ENCODE measurements at places on chromosomes 4 and X.
A peak's percentile ranks its signal among the peaks of the same experiment; 100 is the strongest.

- H3K27me3 ChIP-seq, result peaks cover 9% of the 10 kb centered on the region
- H3K36me3 ChIP-seq, result no peaks in the 10 kb centered on the region
- H3K4me3 ChIP-seq, result no peak overlapping the region
- no peak overlapping the region for H3K27ac ChIP-seq
- DNase-seq, result no peak
Observed at GRCh38 chr4:26139310-26139924, 181.4 kb upstream of the RBPJ start.

DNA sequence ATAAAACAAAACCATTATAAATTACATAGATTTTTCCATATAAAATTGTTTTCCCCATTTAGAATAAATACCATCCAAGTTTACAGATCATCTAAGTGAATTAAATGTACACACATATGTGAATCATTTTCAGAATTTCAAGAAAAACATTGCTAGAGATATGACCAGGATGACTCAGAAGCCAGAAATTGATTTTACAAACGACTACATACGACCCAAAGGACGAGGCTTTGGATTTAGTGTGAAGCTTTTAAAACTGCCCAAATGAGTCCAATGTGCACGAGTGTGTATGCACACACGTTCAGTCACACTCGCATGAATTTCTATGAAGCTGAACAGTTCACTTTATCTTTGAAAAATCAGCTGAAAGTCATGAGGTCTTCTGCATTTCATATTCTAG is 37.9 kb downstream of the MFAP3L start:
- no peak overlapping the region for H3K27ac ChIP-seq
- H3K36me3 ChIP-seq, result no peaks in the 10 kb centered on the region
- peaks cover 4% of the 10 kb centered on the region for H3K27me3 ChIP-seq
- no peaks in the 10 kb centered on the region for H3K4me1 ChIP-seq

GRCh38 chrX:132592880-132593279 is 104.0 kb upstream of the MBNL3 start:
- no peaks in the 10 kb centered on the region for H3K36me3 ChIP-seq
- H3K27ac ChIP-seq, result no peak overlapping the region
- no peak overlapping the region for H3K4me3 ChIP-seq
- H3K4me1 ChIP-seq, result no peaks in the 10 kb centered on the region

- no peak for DNase-seq
- H3K36me3 ChIP-seq, result no peaks in the 10 kb centered on the region
- H3K4me1 ChIP-seq, result no peaks in the 10 kb centered on the region
Observed at GRCh38 chr4:137300776-137301175, 231.5 kb downstream of the PCDH18 start.

- DNase-seq, result no peak
- peak overlapping the region; percentile 99 for H3K27ac ChIP-seq
- H3K4me3 ChIP-seq, result peak overlapping the region; percentile 23
Observed at GRCh38 chr4:41429280-41429669, 108.7 kb upstream of the LIMCH1 start.

GRCh38 chrX:128287693-128288092 is 235.5 kb upstream of the ACTRT1 start:
- H3K27me3 ChIP-seq, result peaks cover 4% of the 10 kb centered on the region
- H3K4me1 ChIP-seq, result no peaks in the 10 kb centered on the region
- H3K4me3 ChIP-seq, result no peak overlapping the region
- no peak for DNase-seq

- H3K4me1 ChIP-seq, result peaks cover 32% of the 10 kb centered on the region
- no peak overlapping the region for H3K27ac ChIP-seq
Observed at GRCh38 chr4:56681853-56682525, 893 bp upstream of the HOPX start.

DNA sequence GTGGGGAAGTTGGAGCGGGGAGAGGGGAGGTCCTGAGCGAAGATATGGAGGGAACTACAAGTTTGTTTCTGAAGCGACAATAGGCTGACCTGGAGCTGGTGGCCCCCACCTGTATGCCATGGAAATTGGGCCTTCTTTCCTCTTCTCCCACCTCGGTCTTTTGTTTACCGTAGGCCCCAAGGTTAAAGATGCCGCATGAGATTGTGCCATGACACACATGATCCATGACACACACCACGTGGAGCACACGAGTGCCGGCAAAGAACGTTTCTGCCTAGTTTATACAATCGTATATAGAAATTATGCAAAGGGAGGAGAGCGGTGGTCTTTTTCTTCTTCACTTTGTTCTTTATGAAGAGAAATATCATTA is 408 bp downstream of the TMEM33 start:
- H3K36me3 ChIP-seq, result peaks cover 23% of the 10 kb centered on the region
- H3K4me1 ChIP-seq, result peaks cover 36% of the 10 kb centered on the region

GRCh38 chr4:84865600-84865999 is 100.9 kb downstream of the WDFY3 start:
- H3K36me3 ChIP-seq, result peaks cover 32% of the 10 kb centered on the region
- no peak for DNase-seq
- H3K27ac ChIP-seq, result no peak overlapping the region
- H3K4me1 ChIP-seq, result peaks cover 16% of the 10 kb centered on the region

GRCh38 chrX:17030580-17031270 is 84.3 kb downstream of the REPS2 start:
- H3K27me3 ChIP-seq, result peaks cover 7% of the 10 kb centered on the region
- peaks cover 8% of the 10 kb centered on the region for H3K4me1 ChIP-seq
- no peak overlapping the region for H3K27ac ChIP-seq
- H3K36me3 ChIP-seq, result no peaks in the 10 kb centered on the region
- no peak for DNase-seq

DNA sequence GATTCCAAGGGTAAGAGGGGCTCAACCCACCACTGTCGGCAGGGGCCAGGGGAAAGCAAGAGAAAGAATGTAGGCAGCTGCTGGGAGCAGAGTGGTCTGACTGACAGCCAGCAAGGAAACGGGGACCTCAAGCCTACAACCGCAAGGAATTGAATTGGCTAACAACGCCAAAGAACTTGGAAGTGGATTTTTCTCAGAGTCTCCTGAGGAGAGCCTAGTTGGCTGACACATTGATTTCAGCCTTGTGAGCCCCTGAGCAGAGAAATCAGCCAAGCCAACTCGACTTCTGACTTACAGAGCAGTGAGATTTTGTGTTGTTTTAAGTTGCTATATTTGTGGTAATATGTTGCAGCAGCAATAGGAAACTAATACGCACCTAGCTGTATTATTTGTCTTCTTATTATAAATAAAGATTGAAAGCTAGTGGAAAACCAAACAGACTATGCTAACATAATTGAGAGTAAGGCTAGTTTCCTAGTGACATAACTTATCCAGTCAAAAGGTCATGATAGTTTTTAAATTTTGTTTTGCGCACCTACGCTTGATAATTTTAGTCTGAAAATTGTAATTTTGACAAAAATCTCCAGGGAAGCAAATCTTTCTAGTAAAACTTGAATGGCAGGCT is 145.8 kb upstream of the HCCS start:
- DNase-seq, result no peak
- no peaks in the 10 kb centered on the region for H3K27me3 ChIP-seq
- no peak overlapping the region for H3K4me3 ChIP-seq
- H3K27ac ChIP-seq, result no peak overlapping the region
- no peaks in the 10 kb centered on the region for H3K36me3 ChIP-seq

- H3K27ac ChIP-seq, result no peak overlapping the region
- no peak for DNase-seq
- H3K36me3 ChIP-seq, result no peaks in the 10 kb centered on the region
- H3K4me1 ChIP-seq, result no peaks in the 10 kb centered on the region
Observed at GRCh38 chrX:84909151-84909550, 94.5 kb upstream of the APOOL start.

GRCh38 chrX:105314458-105314857 is 94.0 kb upstream of the TEX13A start:
- no peak overlapping the region for H3K27ac ChIP-seq
- H3K4me1 ChIP-seq, result no peaks in the 10 kb centered on the region
- no peaks in the 10 kb centered on the region for H3K36me3 ChIP-seq
- DNase-seq, result no peak

- no peaks in the 10 kb centered on the region for H3K4me1 ChIP-seq
- no peaks in the 10 kb centered on the region for H3K36me3 ChIP-seq
- DNase-seq, result no peak
- H3K4me3 ChIP-seq, result no peak overlapping the region
Observed at GRCh38 chr4:177484613-177485021, 42.4 kb upstream of the AGA start.

DNA sequence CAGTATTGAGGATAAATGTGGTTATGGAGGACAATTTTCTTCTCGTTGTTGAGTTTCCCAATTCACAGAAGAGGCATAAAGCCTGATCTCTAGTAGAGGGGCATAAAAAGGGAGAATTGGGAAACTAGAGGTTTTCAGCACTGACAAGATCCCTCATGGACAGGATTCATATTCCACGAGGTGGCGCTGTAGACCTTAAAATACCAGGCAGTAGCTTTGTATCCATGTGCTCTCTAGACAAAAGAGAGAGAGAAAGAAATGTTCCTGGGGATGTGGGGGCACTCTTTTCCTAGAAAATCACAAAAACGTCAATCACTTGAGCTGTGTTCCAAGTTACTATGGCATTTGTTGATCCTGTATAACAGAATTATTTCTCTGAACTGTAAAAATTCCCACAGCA is 128.3 kb downstream of the MAGEE1 start:
- no peak overlapping the region for H3K27ac ChIP-seq
- DNase-seq, result peak; percentile 17
- no peaks in the 10 kb centered on the region for H3K27me3 ChIP-seq
- H3K36me3 ChIP-seq, result no peaks in the 10 kb centered on the region
- no peak overlapping the region for H3K4me3 ChIP-seq
- no peaks in the 10 kb centered on the region for H3K4me1 ChIP-seq

GRCh38 chrX:134738445-134738844 is 80.2 kb upstream of the PLAC1 start:
- H3K36me3 ChIP-seq, result no peaks in the 10 kb centered on the region
- H3K4me3 ChIP-seq, result no peak overlapping the region
- no peak overlapping the region for H3K27ac ChIP-seq
- peaks cover 54% of the 10 kb centered on the region for H3K4me1 ChIP-seq
- no peak for DNase-seq

All from nephron progenitor cell (in vitro differentiated cells).